ENCODE measurements at places on chromosomes 5 and 9. TPM values are rescaled to one million over a fixed set of nuclear protein-coding genes. Genes with fewer than 3 reads are reported as not detected.

DNA sequence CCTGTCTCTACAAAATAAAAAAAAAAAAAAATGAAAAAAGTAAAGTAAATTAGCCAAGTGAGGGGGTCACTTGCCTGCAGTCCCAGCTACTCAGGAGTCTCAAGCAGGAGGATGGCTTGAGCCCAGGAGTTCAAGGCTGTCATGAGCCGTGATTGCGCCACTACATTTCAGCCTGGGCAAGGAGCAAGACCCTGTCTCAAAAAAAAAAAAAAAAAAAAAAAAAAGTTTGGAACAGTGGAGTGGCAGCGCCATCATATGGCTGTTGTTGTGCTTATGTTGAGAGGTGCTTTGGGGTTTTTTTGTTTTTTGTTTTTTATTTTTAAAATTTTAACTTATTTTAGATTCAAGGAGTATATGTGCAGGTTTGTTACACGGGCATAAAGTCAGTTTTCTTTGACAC lies 3.6 kb downstream of the BRIX1 start:
- no peak for DNase-seq

DNA sequence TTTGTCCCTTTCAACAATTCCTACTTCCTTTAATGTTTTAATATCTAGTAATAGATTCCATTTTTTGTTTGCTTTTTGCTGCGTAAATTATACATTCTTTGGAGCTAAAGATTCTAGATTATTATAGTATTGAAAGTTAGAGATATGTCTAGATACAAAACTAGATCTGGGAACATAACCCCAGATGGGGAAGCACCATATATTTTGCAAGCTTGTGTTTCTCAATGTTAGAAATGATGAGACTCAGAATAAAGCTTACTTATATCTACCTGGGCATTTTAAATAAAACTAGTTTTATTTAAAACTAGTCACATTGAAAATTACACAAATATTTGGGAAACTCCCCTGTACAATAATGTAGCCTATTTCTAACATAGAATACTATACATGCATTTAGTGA lies 32.2 kb downstream of the TRIO start:
- DNase-seq: no peak

- no peak for DNase-seq
Observed at GRCh38 chr5:57715296-57715695, 232.7 kb upstream of the ACTBL2 start.

DNA sequence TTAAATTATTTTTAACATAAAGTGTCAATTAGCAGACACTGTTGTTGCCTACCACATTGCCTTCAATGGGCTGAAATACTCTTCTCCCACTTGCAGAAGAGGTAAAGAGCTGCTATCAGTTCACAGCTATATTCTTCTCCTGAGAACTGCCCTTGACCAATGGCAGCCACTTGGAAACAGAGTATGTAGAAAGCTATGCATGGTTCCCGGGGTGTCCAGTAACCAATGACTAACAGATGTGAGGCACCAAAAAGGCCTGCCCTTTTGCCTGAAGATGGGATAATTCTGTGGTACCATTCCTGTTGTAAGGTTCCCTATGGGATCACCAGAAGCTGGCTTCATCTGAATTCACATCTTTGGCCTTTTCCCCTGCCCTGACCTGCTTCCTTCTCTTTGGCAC lies 181.4 kb upstream of the MAP3K1 start:
- DNase-seq: no peak

DNA sequence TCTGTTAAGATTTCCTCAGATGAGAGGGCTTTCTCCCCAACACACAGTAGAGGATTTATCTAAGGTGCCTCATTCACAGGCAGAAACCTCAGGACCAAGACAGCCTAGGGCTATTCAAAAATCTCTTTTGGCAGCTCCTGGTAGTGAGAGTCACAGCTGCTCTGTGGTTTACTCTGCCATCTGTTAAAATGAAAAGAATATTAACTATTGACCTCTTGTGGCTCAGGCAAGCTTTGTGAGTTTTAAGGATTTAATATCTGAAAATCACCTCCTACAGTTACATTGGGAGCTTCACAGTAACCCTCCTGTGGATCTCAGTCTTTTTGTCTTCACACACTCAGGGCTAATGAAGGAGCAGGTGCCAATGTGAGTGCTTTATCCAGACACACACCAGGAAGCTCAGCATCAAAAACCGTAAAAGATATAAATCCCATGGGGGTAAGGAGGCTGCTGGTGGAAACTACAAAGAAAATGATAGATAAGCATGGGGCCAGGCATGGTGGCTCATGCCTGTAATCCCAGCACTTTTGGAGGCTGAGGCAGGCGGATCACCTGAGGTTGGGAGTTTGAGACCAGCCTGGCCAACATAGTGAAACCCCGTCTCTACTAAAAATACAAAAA lies 29.7 kb downstream of the PPP1R2B start:
- DNase-seq: no peak

GRCh38 chr9:131416509-131416908 lies 22.6 kb downstream of the PRRC2B start:
- DNase-seq: no peak

- no peak for DNase-seq
Observed at GRCh38 chr5:43609752-43610151, 6.8 kb downstream of the NNT start.

DNA sequence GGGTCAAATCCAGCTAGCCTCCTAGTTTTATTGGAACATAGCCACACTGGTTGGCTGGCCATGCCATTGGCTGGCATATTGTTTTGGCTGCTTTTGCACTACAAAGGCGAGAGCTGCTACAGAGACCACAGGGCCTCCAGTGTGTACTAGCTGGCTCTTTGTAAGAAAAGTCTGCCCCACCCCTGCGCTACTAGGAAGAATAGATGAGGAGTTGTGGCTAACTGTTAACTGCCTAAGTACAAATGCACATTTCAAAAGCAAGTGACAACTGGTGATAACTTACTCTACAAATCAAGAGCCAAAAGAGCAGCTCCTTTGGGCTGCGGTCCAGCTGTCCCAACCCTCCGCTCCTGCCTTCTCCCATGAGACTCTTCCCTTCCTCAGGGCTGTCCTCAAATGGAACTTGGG lies 63.9 kb downstream of the SERINC5 start:
- no peak for DNase-seq

DNA sequence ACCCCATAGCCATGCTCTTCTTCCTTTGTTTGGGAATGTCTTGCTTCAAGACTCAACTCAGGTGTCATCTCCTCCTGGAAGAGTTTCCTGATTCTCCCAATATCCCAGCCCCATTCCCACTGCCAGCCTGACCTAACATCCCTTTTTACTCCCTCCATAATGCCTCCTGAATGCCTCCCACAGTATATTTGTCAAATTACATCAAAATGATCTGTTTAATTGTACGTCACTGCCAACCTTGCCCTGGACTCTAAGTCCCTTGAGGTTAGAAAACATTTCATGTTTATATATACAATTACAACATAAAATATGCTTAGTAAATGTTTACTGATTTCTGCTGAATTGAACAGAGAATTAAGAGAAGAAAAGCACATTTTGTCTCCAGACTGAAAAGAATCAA lies 301.6 kb upstream of the PDE4D start:
- no peak for DNase-seq

GRCh38 chr5:113292462-113292861 lies 142.3 kb downstream of the TSSK1B start:
- no peak for DNase-seq

GRCh38 chr5:366541-367357 lies 45.2 kb downstream of the AHRR start:
- DNase-seq: no peak

- no peak for DNase-seq
Observed at GRCh38 chr9:114233491-114234185, 78.3 kb downstream of the COL27A1 start.

DNA sequence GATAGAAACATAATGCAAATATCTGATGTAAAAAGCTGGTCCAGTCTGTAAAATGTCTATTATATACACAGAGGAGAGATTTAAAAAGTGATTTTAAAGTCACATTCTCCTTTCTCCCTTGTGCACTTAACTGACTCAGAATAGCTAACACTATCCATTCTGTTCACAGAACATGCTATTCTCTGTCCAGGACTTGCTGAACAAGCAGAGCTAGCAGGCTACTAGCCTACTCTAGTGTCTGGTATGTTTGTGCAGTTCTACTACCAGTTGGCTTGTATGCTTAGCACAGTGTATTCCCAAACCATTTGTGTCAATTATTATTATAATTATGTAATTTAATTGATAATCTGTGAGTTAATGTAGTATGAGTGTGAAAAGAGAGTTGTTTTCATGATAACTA lies 161.7 kb upstream of the NUDT12 start:
- no peak for DNase-seq

- DNase-seq: no peak
Observed at GRCh38 chr5:75048457-75048953, 3.9 kb downstream of the GCNT4 start.

DNA sequence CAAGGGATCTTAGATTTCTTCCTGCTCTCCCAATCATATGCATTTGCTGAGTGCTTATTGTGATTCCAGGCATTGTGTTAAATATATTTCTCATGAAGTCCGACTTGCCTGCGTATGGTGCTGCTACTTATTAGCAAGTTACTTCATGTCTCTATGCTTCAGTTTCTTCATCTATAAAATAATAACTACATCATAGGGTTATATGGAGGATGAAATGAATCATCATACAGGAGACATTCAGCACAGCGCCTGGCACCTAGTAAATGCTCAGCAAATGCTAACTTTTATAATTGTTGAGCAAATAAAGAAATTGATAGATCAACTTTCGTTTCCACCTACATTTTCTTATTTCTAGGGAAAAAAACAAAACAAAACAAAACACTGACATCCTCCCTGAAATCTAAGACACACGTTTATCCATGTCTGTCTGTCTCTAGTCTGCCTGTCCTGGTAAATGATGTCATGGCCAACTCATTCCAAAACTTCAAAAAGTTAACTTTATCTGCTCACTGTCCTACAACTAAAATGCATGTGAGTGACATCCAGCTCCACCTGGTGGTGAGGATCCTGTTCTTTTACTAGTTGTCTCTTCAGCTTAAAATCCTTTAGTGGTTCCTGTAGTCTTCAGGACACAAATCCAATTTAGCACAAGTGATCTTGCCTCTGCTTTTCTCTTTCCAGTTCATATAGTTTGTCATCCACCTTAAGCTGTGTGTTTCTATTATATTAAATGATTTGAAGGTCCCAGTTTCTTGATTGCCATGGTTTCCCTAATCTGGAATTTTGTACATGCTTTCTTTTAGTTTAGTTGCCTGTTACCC lies 27.7 kb downstream of the PPP3R2 start:
- DNase-seq: no peak

GRCh38 chr5:50328193-50328729 lies 112.8 kb downstream of the EMB start:
- DNase-seq: no peak

DNA sequence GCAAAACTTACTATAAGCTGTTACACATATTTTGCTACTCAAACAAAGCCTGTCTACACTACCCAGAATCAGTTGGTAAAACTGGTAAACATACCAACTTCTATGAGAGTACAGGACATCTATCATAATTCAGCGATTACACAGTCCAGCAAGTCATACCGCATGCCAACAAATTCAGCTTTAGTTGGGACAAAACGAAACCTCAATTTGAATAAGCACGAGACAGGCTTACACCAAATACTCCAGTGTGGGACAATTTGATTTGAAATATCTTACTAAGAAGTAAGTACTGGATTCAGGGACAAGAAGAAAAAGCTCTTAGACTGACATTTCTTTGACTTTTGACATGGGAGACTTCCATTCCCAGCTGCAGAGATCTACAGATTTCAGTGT lies 2.0 kb downstream of the NRG2 start:
- DNase-seq: no peak

GRCh38 chr5:67166460-67167285 lies 29.9 kb downstream of the CD180 start:
- no peak for DNase-seq

GRCh38 chr5:136631186-136631585 lies 265.8 kb upstream of the TRPC7 start:
- no peak for DNase-seq

- no peak for DNase-seq
Observed at GRCh38 chr5:74631081-74631953, 9.2 kb downstream of the ENC1 start.

GRCh38 chr5:14644623-14645237 lies 19.8 kb upstream of the OTULIN start:
- no peak for DNase-seq

DNA sequence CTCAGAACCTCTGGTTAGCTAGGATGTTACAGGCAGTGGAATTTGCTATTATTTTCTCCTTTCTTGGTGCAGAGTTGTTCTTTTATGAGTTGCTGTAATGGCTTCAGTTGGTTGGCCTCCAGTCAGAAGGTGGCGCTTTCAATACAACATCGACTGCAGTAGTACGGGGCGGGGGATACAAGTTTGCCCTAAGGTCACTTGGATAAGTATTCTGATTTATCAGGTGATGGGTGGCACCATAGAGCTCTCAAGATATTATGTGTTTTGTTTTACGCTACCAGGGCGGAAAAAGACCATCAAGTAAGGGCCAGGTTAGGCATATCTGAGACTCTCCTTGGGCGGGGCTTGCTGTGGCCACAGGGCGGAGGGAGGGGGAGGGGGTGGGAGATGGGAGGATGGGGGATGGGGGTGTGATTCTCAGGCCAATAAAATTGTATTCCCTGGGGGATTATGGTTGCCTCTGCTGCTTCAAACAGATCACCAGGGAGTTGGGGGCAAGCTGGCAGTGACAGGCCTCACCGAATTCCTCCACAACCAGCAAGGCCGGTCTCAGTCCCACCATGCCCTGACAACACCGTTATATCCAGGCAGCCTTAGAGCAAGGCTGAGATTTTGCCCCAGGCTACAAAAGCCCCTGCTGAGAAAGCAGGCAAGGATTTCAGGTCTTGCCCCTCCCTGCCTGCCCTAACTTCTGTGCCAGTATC lies 15.9 kb upstream of the RNF38 start:
- DNase-seq: no peak

GRCh38 chr5:11905206-11905605 lies 960 bp upstream of the CTNND2 start:
- DNase-seq: no peak

GRCh38 chr5:126056851-126057622 lies 366.2 kb upstream of the GRAMD2B start:
- no peak for DNase-seq

- DNase-seq: no peak
Observed at GRCh38 chr5:111313017-111313724, 89.0 kb downstream of the CAMK4 start.

DNA sequence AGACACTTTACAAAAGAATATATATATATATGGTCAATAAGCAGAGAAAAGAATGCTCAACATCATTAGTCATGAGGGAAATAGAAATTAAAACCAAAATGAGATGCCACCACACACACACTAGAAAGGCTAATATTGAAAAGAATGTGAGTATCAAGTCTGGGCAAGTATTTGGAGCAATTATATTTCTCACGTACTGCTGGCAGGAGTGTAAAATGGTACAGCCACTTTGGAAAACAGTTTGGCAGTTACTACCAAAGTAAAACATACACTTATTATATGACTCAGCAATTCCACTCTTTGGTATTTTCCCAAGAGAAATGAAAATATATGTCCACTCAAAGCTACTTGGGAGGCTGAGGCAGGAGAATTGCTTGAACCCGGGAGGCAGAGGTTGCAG lies 29.8 kb downstream of the NEUROG1 start:
- no peak for DNase-seq

GRCh38 chr5:131393498-131393968 lies 129.7 kb downstream of the CDC42SE2 start:
- no peak for DNase-seq

The ERCC8 gene
- 28.0 TPM for polyA plus RNA-seq

The PCDHB4 gene
- 2.5 TPM for polyA plus RNA-seq

The ZNF883 gene
- polyA plus RNA-seq: 13.0 TPM

The PLCXD3 gene
- 0.63 TPM for polyA plus RNA-seq

The GPSM1 gene
- polyA plus RNA-seq: 33.3 TPM

The ADRA1B gene
- 3.1 TPM for polyA plus RNA-seq

The NPR3 gene
- 19.0 TPM for polyA plus RNA-seq

The LRRC26 gene
- not detected for polyA plus RNA-seq

The F2R gene
- 76.9 TPM for polyA plus RNA-seq

Data from right renal pelvis (tissue), 4 donors.